Fibroblast of upper back skin (primary cell): ENCODE measurements at places on chromosomes 4 and X.

DNA sequence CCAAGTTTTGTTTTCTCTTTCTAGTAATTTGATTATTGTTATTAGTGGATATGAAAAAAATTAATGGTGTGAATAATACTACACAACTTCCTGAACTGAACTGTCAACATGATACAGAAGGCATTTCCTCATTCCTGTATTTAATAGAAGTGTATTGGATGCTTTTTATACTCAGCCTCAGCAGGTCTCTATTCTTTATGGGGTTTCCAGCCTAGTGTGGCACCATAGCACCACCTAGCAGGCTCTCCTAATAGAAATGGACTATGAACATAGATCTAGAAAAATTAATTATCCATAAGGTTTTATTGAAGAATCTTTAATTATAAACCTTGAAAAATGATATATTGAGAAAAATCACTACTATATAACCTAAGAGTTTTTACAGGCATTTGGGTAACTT is 52.4 kb downstream of the GLRB start:
- peak; percentile 69 for DNase-seq

DNA sequence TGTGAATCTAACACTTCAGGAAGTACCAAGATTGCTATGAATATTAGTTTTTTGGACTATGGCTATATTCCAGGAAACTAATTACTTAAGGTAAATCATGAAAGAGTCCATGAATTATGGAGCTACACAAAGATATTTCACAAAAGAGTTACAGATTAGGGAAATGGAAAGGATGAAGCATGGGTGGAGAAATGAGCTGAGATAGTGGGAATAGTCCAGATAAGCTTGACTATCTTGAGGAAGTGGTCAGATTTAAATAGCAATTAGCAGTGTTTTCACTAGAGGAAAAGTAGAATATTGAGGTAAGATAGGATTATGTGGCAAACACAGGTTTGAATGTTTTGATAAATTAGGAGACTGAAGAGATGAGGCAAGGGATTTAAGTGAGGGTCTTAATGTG is 42.1 kb upstream of the C1GALT1C1 start:
- DNase-seq: no peak

- DNase-seq: peak; percentile 41
Observed at GRCh38 chrX:3811331-3812311, 98.2 kb upstream of the PRKX start.

- DNase-seq: no peak
Observed at GRCh38 chr4:10765386-10765785, 80.8 kb upstream of the CLNK start.

- DNase-seq: no peak
Observed at GRCh38 chrX:39159921-39160507, 358.8 kb downstream of the MID1IP1 start.

DNA sequence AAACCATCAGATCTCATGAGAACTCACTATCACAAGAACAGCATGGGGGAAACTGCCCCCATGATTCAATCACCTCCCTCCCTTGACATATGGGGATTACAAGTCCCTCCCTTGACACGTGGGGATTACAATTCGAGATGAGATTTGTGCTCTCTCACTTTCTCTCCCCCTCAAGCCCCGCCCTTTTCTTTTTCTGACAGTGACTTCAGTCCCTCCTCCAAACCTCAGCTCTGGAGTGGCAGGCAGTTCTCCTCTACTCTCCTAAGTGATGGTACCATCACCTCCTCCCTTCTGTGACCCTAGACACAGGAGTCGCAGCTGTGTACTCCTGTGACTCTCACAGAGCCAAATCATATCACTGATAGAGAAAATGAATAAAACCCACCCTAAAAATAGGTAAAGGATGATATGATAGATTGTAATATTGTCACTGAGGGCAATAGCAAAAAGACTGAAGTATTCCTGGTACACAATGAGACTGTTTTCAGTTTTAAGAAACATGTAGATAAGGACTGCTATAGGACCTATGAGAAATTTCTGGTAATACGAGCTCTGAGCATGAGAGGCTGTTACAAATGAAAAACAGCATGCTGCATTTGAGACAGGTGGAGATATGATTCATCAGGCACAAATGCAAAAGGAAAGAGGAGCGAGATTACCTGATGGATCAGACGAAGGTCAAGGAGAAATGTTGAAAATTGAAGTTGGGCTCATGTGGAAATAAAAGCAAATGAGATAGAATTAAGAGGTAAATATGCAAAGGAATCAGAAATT is 101.2 kb upstream of the CBLL2 start:
- no peak for DNase-seq

- no peak for DNase-seq
Observed at GRCh38 chr4:147928400-147928799, 196.5 kb downstream of the ARHGAP10 start.

GRCh38 chr4:82398263-82398662 is 24.5 kb upstream of the HNRNPD start:
- no peak for DNase-seq

DNA sequence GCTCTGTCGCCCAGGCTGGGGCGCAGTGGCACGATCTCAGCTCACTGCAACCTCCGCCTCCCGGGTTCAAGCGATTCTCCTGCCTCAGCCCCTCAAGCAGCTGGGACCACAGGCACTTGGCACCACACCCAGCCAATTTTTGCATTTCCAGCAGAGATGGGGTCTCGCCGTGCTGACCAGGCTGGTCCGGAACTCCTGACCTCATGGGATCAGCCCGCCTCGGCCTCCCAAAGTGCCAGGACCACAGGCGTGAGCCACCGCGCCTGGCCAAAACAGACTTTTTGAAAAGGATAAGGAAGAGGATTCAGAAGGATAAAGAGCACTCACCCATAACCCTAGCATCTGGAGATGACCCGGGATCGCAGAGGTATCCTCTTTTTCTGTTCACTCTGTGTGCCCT is 224.5 kb upstream of the AGTR2 start:
- DNase-seq: no peak

- DNase-seq: no peak
Observed at GRCh38 chr4:16119981-16120380, 36.2 kb upstream of the PROM1 start.

DNA sequence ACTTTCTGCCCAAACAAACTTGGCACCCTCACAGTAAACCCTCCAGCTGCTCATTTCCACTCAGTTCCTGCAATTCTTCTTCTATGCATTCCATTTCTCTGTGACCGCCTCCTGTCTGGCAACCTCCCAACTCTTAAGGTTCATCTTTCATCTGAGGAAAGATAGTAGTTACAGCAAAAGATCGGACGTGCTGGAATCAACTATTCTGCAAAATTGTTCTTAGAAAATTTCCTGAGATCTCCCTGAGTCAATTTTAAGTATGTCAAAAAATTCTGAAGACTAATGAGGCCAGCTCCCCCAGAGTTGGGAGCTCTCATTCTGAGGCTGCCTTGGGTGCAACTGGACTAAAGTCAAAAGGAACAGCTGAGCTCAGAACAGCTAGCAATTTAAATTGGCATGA is 1026.0 kb downstream of the ADGRL3 start:
- DNase-seq: peak; percentile 46
